ENCODE measurements at places on chromosomes 7 and 10.

DNA sequence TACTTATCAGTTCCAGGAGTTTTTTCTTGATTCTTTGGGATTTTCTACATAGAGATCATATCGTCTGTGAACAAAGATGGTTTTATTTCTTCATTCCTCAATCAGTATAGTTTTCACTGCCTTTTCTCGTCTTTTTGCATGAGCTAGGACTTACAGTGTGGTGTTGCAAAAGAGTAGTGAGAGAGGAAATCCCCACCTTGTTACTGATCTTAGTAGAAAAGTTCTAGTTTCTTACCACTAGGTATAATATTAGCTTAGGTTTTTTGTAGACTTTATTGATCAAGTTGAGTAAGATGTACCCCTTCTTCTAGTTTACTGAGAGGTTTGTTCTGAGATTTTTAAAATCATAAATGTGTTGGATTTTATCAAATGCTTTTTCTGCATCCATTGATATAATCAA is 123.3 kb downstream of the TMEM26 start:
- DNase-seq, result no peak

DNA sequence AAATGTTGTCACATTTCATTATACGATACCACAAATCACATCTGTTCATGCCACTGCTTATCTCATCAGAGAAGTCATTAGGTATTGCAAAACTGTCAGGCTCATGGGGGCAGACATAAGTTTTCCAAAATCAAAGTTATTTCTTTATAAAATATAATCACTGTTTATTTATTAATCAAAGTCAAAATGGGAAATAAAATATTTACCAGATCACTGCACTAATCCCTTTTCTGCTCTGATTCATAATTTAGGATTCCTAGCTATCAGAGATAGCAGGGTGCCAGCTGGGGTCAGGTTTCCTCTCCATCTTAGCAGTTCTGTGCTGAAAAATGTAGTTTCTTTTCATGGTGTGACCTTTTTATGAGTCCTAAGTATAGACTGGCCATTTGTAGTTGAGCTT is 117.7 kb upstream of the LANCL2 start:
- no peak for DNase-seq

GRCh38 chr7:22564511-22565045 is 64.6 kb upstream of the STEAP1B start:
- DNase-seq, result no peak

GRCh38 chr7:5598261-5598761 is 174.7 kb upstream of the TNRC18 start:
- no peak for DNase-seq

- DNase-seq, result no peak
Measured at GRCh38 chr7:81873559-81873958, 103.7 kb upstream of the HGF start.

- peak; percentile 69 for DNase-seq
Measured at GRCh38 chr7:5396542-5396941, 27.1 kb downstream of the TNRC18 start.

- no peak for DNase-seq
Measured at GRCh38 chr7:26083113-26083512, 68.9 kb upstream of the NFE2L3 start.

DNA sequence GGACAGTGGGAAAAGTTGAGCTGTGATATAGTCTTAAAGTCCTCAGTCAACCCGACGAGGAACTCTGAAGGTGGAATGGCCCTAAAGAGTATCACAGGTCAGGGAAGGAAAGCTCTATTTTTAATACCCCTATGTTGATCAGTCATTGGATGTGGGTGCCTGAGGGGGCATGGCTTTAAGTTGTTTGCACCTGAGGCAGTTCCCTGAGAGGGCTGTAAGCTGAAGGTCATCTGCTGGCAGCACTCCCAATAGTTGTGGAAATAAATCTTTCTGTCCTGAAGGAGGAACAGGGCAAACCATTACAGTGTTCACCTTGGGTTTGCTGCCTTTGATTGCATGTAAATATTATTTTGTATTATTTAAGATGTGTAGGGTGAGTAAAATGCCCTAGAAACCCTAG is 17.8 kb upstream of the C1GALT1 start:
- no peak for DNase-seq

- DNase-seq, result no peak
Measured at GRCh38 chr7:70614237-70615045, 517.5 kb upstream of the GALNT17 start.

DNA sequence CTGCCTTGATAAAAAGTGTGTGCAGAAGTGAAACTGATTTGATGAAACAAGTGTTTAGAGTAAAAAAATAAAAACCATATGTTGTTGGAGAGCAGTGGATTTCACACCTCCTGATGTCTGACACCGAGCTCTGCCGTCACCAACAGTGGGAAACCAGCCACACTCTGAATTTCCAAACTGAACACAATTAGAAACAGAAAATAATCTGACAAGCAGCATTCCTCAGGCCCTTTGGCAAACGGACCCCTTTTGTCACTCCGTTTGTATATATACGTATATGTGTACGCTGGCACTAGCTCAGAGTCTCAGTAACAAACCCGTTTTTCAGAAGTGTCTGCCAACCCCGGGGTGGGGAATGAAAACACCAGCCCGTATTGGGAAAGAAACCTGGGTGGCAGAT is 32.4 kb downstream of the TACC2 start:
- DNase-seq, result no peak

DNA sequence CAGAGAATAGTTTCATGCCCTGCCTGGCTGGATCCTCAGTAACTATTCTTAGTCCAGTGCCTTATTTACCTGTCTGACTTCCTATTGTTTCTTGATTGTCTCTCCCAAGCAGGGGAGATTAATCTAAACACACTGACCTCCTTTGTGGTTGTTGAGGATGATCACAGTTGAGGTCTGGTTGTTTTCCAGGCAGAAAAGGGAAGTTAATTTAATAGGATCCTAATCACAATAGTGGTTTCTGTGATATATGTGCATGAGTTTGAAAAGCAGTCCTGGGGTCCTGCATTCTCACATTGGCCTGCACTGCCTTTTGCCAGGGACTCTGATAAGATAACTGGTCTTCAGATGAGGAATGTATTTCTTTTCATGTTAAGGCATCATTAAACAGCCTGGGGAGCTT is 130.1 kb downstream of the SND1 start:
- no peak for DNase-seq

DNA sequence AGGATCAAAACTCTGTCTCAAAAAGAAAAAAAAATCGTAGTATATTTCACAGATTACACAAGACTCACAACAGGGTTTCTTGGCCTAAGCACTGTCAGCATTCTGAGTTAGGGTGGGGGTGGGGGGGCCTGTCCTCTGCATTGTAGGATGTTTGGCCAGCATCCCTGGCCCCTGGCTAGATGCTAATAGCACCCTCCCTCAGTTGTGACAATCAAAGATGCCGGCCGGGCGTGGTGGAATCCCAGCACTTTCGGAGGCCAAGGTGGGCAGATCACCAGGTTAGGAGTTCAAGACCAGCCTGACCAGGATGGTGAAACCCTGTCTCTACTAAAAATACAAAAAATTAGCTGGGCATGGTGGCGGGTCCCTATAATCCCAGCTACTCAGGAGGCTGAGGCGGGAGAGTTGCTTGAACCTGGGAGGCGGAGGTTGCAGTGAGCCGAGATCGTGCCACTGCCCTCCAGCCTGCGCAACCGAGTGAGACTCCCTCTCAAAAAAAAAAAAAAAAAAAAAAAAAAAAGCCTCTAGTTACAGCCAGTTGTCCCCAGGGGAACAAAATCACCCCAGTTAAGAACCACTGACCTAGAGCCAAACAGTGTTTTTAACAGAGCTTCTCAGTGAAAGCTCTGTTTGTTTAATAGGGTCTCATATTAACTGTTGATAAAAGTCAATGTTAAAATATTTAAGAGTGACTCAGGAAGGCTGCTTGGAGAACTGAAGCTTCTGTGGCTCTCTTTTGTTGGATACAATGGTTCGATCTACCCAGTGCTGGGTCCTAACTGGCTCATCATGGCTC is 161.0 kb upstream of the FAM171A1 start:
- DNase-seq, result no peak

DNA sequence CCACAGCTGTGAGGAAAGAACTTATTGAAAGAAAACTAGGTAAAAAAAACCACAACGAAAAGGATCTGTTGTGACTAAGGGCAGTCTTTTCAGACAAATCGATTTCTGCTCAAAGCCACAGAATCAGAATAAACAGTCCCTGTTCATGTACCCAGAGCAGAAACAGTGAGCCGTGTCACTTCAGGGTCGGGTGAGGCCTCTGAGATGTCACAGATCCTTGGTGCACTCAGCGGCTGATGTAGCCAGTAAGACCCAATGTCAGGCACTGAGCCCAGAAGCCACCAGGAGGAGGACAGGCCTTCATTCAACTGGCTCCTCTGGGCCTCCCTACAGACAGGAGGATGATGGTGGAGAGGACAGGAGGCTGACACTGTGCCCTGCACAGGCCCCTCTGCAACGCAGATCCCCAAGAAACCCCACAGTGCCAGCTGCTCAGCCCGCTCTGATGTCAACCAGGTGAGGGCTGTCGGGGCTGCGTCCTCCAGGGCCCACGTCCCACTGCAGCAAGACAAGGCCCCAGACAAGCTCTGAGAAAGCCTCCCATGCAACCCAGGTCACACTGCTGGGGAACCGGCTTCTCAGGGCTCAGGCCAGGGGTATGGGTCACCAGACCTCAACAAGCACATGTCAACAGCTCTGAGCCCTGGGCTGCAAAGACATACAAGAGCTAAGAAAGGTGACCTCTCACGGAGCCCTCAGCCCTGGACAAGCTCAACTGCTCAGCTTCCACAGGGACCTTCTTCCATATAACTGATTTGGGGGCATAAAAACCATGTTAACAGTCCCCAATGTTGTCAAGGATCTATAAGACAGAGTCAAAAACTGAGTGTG is 190.6 kb downstream of the PARD3 start:
- no peak for DNase-seq

DNA sequence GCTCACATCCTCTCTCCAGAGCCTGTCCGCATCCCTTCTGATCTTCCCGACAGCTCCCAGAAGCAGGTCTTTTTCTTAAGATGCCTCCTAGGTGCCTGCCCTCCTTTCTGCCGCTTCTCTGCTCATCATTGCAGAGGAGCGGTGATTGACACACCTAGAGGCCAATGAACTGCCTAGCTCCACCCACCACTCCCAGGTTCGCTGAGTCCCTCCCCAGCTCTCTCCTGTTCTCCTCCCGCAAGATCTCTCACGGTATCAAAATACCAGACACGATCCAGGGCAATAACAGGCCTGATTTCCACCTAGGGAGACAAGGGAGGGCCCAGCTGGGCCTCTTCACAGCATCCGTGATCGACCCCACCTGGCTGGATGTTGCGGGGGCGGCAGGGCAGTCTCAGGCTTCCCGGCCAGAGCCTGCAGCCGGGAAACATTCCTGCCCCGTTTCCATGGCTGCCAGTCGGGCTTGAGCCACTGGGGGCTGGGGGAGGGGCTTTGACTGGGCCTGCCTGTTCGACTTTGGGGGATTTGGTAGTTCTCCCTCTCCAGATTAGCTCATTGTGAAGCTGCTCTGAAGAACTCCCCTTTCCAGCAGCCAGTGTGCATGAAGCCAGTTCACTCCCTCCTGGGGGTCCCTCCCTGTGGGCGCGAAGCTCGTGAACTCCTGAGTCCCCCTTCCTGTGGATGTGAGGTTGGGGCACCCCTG is 373.5 kb downstream of the RPS24 start:
- DNase-seq, result peak; percentile 83

- DNase-seq, result no peak
Measured at GRCh38 chr10:58608351-58608750, 95.7 kb downstream of the BICC1 start.

DNA sequence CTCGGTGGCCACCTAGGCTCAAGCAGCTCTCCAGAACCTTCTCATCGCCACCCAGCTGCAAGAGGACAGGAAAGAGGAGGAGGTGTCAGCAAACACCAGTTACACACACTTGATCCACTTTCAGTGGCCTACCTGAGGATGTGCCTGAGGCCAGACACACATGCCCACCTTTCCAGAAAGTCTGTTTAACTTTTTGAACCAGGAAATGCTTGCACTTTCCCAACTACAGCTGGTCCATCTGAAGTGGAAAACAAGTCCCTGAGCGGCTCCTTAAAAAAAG is 15.7 kb upstream of the CYREN start:
- no peak for DNase-seq

- no peak for DNase-seq
Measured at GRCh38 chr10:3143791-3144434, 28.7 kb downstream of the PITRM1 start.

DNA sequence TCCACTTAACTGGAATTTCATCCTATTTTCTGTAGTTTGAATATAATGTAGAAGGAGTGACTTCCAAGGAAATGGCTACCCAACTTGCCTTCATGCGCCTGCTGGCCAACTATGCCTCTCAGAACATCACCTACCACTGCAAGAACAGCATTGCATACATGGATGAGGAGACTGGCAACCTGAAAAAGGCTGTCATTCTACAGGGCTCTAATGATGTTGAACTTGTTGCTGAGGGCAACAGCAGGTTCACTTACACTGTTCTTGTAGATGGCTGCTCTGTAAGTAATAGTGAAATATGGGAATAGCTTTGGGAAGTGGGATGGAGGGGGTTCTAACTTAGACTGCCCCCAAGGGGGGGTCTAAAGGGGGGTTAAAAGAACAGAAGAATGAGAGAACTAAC is 34.5 kb downstream of the COL1A2 start:
- no peak for DNase-seq

- no peak for DNase-seq
Measured at GRCh38 chr7:157518514-157519175, 181.8 kb downstream of the DNAJB6 start.

- DNase-seq, result no peak
Measured at GRCh38 chr10:82191653-82192052, 316.7 kb downstream of the NRG3 start.

GRCh38 chr7:128890306-128891109 is 20.0 kb downstream of the KCP start:
- DNase-seq, result no peak

- no peak for DNase-seq
Measured at GRCh38 chr7:26065652-26066051, 86.3 kb upstream of the NFE2L3 start.

- no peak for DNase-seq
Measured at GRCh38 chr7:76283254-76284159, 19.0 kb upstream of the HSPB1 start.

DNA sequence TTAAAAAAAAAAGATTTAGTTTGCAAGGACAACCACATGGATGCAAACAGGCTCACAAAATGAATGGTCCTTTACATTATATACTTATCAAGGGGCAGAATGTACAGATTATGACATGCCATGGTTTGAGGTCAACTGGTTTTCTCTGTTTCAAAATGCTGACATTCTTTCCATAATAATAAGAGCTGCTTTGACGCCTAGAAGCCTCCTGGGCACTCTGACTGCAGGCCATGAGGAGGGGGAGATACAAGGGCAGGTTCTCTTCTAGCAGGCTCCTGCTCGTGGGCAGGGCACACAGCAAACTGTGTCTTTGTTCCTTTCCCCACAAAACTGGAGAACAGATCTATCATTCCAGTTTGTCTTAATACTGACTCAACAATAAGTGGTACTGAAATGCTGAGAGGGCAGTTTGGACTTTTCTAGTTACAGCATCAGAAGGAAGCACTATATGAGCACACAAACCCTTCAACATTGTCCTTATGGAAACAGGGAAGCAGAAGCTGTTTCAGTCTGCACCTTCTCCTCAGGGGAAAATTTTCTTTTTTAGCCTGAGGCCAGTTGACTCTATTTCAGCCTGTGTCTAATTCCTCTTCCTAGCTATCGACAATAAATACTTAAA is 314.9 kb upstream of the AOAH start:
- DNase-seq, result no peak

- DNase-seq, result no peak
Measured at GRCh38 chr7:2691011-2691707, 3.2 kb downstream of the AMZ1 start.

GRCh38 chr7:19249281-19249680 is 104.1 kb upstream of the FERD3L start:
- no peak for DNase-seq
